OCI-LY7 (cell line): ENCODE measurements at places on chromosomes 12 and 14.

DNA sequence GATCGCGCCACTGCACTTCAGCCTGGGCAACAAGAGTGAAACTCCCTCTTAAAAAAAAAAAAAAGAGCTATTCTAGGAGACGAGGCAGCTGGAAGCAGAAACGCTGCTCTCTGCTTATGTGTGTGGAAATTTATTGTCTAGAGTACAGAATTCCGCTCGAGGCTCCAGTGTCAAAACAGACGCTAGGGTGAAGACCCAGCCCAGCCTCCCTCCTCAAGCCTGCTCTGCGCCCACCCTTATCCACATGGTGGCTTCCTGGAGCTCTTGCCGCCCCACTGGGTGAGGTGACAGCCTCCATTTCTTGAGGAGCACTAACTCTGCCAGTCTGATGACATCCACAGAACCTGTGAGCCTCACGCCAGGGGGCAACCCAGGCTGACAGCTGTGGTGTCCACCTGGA is 49.5 kb upstream of the DLK1 start:
- no peak for DNase-seq

DNA sequence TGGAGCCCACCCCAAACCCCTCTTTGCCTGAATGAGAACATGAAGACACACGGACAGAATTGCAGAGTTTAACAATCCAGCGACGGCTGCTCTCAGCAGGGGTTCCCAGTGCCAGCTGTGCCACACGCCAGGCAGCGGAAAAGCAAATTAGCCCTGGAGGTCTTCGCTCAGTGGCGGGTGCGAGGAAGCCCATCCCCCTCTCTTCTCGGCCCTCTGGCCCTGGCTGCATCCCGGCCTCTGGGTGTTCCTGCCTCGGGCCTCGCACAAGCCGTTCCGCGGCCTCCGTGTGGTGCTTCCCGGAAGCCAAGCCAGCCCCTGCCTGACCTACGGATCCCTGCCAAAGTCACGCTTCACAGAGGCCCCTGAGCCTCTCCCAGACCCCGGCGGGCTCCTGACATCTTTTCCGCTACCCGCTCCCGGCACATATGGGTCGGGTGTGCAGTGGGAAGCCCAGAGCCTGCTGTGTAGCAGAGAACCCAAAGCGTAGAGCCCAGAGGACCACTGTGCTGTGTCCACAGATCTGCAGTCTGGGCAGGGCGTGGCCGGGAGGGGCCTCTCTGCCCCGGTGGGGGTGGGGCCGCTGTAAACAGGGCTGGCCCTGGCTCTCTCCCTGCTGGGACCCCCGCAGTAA is 70.7 kb upstream of the GALNT9 start:
- no peak for DNase-seq

GRCh38 chr12:29533815-29534489 is 36.5 kb upstream of the OVCH1 start:
- DNase-seq: no peak

- no peak for DNase-seq
These were observed 21.4 kb upstream of the GSG1 start for GRCh38 chr12:13124656-13125505.

DNA sequence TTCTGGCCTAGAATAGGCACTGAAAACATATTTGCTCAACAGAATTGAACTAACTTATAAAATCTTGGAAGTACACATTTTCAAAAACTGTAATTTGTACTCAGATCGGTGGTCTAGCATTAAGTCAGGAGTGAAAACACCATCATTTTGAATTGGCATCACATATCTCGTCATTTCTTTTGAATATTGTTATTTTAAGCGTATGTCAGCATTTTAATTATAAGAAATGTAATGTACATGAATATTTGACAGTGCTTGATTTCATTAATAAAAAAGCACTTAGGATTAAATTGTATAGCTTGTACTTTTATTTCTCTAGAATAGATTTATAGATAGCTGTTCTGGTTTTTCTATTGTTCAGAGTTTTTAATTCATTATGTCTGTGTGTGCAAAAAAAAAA is 892.2 kb downstream of the BCL11B start:
- no peak for DNase-seq

GRCh38 chr14:34387974-34388516 is 74.0 kb downstream of the SPTSSA start:
- no peak for DNase-seq

DNA sequence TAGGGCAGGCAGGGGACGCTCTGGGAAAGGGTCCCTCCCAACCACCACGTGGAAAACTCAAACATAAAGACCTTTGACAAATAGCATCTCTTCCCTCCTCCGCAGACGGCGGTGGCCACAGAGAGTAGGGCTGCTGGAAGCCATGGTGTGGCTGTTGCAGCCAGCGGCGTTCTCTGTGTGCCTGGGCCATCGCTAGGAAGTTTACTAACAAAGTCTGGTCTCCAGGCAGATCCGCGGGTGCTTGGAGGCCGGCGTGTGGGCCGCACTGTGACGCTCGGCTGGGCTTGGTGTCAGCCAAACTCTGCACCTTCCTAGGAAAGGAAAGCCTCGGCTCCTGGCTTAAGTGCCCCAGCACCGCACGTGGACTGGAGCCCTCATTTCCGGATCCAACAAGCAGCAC is 65.6 kb downstream of the CCDC88C start:
- DNase-seq: peak; percentile 44

GRCh38 chr14:102544046-102544746 is 34.6 kb upstream of the ANKRD9 start:
- no peak for DNase-seq

- DNase-seq: no peak
These were observed 219.5 kb downstream of the TBX5 start for GRCh38 chr12:114186241-114187002.

DNA sequence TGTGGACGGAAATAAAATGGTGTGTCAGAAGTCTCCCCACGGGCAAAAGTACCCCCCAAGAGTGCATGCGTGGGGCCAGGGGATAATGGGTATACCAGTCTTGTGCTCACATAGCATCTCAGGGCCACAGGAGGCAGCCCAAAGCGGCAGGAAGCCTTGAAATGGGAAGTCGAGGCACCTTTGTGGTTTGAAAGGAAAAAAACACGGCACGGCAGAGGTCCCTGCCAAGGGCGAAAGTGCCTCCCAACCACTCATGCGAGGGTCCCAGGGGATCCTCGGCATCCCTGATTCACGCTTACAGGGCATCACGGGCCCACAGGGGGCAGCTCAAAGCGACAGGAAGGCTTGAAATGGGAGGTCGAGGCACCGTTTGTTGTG is 583.2 kb downstream of the ALG10 start:
- no peak for DNase-seq

DNA sequence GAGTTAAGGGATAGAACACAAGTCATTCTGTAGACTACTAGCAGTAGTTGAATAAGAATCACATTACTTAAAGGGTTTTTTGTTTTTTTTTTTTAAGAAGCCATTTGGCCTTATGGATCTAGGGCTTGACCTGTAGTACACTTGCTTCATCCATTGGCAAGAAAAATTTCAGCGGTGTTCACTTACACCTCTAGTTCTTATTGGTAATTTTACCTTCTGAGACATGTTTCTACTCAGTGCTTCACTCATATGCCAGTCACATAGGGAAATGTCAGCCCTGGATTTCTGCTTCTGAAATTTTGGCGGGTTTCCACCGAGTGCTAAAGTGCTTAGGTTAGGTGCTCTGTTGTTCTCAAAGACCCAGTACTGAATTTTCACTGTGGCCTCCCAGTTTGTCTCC is 72.9 kb downstream of the FRMD6 start:
- no peak for DNase-seq

DNA sequence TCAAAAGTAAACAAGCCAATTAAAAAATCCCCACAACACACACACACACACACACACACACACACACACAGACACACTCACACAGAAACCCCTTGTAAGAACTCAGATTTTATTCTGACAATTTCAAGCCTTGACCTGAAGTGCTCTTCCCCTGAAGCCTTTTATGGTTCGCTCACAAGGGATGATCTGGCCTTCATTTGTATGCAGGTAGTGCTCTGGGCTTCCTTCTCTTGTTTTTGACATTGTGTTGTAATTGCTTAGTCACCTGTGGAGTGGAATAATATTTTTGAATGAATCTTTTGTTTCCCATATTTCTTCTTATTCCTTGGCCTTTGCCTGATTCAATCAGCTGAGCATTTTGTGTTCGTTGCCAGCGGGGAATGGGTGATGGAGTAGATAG is 83.3 kb upstream of the CSRP2 start:
- DNase-seq: no peak

DNA sequence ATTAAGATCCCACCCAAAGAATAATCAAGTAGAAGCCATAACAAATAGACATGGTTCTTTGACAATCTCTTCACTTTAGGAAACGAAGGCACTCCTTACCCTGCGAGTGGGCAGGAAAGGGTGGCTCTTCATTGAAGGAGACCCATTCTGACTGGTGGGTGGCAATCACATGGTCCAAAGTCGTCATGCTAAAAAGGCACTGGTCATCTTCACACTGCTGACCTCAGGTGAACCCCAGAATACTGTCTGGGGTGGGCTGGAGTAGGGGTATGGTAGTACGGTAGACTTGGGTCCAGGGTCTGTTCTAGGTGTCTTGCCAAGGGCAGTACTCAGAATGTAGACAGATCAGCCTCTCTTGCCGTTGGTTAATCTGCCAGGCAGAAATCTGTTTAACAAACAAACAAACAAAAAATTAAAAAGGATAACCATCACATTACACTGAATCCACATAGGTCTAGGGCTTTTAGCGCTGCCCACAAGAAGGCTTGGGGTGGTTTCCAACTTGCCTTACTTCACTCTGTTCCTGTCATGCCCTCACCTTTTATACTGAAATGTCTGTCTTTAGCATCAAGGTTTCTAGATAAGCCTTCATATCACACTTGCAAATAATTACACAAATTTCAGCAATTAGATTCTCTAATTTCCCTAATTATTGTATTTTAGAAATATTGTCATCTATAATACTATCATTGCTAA is 1.8 kb downstream of the STON2 start:
- DNase-seq: no peak

GRCh38 chr12:123078531-123079155 is 72.2 kb downstream of the PITPNM2 start:
- no peak for DNase-seq

GRCh38 chr12:26748741-26749431 is 84.1 kb downstream of the ITPR2 start:
- DNase-seq: no peak

DNA sequence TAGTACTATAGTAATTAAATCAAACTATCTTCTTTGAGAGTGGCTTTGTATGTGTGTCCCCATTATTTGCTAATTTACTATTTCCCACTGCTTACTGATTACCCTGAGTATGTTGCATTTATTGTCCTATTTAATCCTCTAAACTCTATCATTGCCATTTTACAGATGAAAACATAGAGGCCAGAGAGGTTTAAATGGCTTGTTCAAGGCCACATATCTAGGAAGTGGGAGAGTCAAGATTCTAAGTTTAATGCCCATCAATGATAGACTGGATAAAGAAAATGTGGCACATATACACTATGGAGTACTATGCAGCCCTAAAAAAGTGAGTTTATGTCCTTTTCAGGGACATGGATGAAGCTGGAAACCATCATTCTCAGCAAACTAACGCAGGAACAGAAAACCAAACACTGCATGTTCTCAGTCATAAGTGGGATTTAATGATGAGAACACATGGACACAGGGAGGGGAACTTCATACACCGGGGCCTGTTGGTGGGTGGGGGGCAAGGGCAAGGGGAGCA is 419.7 kb downstream of the ZFP36L1 start:
- DNase-seq: no peak

DNA sequence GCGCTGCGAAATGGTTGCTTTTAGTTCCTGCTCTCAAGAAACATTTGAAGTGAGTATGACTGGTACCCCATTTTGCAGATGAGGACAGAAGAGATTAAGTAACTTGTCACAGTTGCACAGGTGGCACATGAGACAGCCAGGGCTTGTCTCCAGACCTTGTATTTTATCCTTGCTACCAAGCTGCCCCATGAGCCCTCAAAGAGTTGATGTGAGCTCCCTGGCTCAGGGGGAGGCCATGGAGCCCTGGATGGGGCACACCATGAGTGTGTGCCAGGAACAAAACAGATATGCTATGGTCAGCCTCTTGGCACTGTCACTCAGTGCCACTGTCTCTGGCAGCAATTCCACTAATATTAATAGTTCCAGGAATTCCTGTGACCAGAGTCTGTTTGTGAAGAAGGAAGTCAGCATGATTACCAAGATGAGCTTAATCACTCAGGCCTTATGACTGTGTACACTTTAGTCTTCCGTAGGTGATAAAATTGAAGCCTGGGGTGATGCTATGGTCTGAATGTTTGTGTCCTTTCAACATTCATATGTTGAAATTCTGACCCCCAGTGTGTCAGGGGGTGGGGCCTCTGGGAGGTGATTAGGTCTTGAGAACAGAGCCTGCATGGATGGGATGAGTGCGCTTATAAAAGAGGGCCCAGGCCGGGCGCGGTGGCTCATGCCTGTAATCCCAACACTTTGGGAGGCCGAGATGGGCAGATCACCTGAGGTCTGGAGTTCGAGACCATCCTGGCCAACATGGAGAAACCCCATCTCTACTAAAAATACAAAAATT is 806.8 kb downstream of the AACS start:
- DNase-seq: no peak

DNA sequence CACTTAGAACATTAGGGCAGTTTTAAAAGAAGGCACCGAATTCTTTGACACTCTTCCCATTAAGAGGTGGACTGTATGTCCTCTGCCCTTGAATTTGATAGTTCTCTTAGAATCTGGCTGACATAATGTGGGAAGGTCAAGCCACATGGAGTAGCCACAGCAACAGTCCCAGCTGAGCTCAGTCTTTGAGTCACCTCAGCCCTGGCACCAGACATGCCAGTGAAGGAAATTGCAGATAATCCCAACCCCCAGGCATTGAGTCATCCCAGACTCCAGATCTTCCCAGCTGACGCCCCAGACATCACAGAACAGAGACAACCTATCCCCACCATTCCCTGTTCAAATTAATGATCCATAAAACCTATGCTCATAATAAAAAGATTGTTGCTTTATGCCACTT is 83.4 kb downstream of the GTF2A1 start:
- no peak for DNase-seq

DNA sequence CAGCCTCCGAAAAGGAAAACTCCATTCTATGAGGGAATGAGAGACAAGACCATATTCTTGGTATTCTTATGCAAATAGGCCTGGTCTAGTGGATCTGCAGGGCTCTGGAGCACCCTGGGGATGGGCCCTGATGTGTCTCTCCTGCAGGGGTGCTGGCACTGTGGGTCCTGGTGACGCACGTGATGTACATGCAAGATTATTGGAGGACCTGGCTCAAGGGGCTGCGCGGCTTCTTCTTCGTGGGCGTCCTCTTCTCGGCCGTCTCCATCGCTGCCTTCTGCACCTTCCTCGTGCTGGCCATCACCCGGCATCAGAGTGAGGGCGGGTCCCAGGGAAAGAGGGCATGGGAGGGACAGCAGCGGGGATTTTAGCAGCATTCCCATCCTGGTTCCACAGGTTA is 5.8 kb downstream of the SLC48A1 start:
- DNase-seq: no peak
